Activated CD4-positive, alpha-beta T cell treated with anti-CD3 and anti-CD28 coated beads, Interleukin-2, amount 50 U/mL, for 48 hours (primary cell): ENCODE measurements at places on chromosomes 7 and 10.

DNA sequence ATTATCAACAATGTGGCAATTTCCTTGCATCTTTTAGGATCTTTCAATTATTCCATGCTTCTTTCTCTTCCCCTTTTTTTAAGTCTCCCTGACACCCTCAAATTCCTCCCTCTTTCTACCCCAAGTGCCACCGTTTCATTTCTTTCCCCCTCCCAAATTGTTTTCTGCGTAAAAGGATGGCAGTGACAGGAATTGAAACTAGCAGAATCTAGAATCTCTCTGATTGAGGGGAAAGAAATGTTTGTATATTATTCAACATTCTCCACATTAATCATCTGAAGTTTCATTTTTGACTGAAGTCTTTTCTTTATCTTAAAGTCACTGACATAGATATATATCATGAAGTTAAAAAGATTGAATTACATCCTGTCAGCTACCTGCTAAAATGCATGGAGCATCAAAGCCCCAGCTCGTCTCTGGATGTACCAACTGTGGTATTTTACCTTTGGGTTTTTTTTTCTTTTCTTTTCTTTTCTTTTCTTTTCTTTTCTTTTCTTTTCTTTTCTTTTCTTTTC lies 633.5 kb downstream of the SORCS3 start:
- no peak for DNase-seq

DNA sequence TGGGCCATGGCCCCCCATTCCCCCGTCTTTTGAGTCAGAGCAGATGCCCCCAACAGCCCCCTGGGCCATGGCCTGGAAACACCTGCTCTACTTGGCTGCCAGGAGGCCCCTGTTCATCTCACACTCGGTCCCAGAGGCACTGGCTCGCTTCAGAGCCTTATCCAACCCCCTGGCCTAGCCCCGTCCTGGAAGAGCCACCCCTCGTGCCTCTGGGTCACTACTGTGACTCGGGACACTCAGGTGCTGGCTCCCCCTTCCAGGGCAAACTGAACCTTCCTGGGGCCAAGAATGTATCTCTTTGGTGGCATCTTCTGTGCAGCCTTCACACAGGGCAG lies 7.0 kb downstream of the POLR2J start:
- no peak for DNase-seq

DNA sequence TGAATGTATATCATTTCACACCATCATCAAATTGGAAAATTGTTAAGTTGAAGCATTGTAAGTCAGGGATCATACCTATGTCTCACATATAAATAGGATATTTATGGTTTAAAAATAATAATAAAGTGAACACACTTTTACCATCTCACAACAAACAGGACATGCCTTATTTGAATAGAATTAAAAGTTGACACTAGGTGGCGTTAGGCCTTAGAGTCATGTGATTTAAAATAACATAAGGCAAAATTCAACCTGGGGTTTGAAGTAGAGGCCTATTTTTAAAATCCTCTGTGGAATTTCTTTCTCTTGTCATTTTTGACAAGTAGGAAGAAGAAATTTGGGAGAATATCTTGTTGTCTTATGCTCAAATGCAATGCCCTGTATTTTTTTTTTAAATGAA lies 184.7 kb upstream of the PCDH15 start:
- no peak for DNase-seq

DNA sequence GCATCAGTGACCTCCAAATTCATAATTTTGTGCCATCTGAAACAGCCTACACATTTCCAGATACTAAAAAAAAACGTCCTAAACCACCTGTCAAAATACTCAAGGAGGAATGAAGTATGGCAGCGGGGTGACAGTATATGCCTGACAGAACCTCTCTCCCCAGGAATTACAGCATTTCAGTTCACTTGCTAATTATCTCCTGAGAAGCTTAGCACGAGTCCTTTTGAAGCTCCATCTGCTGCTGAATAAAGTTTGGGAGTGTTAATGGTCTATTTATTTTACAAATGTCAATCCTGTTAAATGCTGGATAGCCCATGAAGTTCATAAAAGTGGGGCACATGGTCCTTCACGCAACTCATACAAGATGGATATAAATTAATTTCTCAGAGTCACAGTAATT lies 29.4 kb upstream of the ANLN start:
- no peak for DNase-seq

DNA sequence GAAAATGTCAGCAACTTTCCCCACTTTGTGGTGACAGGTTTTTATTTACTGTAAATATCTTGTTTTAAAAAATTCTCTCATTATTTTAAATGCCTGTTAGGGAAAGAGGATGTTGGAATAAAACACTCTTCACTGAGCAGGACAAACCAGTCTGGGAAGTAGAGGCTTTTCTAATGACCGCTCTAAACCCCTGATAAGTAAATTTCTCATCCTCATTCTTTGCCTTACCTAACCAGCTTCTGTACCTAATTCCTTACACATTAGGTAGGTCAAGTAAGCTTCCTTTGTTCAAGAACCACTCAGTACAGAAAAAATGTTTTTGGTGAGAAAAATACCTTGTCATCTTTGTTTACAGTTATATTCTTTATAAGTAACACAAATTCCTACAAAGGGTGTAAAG lies 143.6 kb downstream of the GPR85 start:
- DNase-seq = no peak

- no peak for DNase-seq
These were observed 86.4 kb downstream of the NKX6-2 start for GRCh38 chr10:132699411-132700155.

DNA sequence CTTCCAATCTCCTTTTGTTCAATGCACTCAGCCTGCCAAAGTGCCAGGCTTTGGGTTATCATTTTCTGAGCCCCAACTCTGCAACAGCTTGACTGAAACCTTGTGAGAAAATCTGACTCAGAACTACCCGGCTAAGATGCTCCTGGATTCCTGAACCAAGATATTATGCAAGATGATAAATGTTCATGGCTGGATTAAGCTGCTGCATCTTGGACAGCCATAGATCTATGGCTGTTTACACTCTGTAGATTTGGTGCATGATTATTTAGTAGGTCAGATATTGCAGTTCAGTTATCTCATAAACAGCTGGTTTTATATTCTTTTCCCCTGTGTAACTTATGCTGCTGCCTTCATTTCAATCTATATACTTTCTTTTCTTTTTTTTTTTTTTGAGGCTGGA lies 243.5 kb downstream of the GATA3 start:
- no peak for DNase-seq

DNA sequence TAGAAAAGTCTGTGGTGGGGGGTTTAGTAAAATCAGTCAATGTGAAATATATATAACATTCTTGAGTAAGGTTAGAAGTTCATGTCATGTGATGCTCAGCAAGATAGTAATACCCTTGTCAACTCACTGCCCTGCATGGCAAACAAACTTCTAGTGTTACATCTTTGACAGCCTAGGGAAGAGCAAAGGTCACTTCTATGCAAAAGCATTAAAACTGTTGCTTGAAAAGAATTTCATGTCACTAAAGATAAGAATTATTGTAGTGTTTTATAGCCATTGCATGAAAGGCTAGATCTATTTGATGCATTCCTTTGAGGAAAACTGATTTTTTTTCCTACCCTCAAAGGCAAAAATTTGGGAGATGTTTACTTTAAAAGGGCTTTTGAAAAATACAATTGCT lies 176.0 kb downstream of the SKAP2 start:
- no peak for DNase-seq

DNA sequence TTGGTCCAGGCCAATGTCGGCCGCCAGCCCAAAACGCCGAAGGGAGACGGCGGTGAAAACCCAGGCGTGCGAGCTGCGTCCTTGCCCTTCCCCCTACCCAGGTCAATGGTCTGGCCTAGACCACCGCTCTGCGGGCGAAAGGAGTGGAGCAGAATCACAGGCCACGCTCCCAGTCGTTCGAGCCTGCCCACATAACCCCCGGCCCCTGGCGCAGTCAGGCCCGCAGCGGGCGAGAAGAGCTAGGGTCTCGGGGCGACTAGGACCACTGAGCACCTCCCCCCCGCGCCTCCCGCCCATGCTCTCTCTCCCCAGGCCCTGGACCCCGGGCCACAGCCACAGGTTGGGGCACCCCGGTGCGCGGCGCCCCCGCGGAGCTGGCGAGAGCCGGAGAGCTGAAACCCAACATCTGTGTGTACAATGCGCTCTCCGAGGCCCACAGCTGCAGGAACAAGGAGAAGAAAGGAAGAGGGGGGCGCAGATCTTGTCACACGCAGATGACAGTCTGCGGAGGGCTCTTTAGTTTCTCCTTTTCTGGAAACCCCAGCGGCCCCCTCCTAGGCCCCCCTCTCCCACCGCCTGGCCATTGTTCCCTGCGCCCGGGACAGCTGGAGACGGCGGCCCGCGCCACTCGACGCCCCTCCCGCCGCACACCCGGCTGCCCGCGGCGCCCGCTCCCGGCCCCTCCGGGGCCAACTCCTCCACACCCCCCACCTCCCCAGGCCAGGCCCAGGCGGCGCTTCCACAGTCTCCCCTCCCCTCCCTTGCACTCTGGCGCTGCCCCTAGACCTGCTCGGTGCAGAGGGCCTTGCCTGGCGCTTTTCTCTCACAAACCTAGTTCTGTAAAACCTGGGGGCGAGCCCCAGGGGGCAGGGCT lies 355.0 kb downstream of the DNAJB6 start:
- DNase-seq = no peak

DNA sequence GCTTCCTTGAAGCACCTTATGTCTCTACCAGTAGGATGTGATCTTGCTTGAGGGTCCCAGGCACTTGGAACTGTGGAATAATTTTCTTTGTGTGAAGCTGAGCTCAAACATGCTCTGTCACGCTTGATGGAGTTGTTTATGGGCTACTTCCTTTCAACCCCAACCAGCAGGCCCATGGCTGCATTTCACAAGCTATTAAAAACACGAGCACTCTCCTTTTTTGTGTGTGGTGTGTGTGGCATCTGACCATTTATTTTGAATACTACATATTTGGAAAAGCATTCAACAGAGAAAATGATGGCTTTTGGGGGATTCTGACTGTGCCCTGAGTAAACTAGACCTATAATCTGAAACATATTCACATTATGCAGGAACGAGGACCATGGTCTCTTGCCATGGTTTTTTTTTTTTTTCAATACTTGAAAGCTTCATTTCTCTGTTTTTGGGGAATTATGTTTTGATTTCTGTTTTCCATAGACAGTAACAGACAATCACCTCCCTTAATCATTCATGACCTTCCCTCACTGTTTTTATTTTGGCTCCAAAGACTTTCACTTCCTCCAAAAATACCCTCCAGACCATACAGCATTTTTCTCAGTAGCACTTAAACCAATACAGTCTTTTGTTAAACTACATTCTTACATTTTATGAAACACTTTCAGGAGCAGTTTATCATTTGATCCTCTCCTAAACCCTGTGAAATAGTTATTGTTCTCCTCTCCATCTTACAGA lies 233.6 kb upstream of the BMPER start:
- no peak for DNase-seq

GRCh38 chr10:101221549-101221948 lies 7.7 kb downstream of the LBX1 start:
- peak; percentile 33 for DNase-seq

DNA sequence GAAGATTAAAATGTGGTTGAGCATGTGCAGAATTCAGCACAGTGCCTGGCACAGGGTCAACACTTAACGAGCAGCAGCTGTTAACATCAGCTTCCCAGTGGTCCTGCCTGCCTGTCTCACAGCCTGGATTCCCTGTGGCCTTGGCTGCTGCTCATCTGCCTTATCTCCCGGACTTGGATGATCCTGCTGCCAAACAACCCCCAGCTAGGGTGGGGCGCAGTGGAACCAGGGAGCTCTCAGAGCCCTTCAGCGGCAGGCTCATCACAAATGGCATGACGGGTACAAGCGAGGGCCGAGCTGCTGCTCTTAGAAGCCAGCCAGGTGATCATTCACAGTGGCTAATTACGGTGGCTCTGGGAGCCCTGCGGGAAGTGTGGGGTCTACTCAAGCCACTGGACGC lies 13.0 kb upstream of the SMARCD3 start:
- DNase-seq = no peak

DNA sequence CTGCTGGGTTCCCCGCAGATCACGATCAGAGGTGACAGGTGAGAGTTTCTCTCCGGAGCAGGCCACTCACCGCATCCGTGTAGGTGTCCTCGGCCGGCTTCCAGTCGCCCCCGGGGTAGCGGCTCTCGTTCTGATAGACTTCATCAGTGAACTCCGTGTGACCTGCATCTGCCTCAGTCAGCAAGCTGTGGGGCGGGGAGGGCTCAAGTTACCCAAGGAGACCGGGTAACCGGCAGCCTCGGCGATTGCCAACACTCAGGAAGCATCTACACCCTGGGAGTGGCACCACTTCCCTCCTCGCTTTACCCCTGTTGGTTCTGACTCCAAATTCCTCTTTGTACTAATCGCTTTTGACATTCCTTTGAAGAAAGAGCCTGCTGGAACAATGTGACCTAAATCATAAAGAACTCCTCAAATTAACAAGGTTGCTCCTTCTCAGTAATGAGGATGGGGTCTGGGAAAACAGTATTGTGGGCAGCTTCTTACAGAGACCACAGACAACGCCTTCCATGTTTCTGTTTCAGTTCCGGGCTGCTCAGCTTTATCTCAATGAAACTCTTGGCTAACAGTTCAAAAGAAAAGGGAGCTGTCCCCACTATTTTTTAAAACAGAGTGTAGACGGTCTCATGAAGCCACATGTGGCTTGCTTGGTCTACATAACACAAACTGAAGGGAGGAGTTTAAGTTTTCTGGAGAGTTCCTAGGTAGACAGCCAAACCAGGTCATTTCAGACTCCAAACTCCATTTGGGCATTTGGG lies 118.1 kb downstream of the MYOF start:
- no peak for DNase-seq

DNA sequence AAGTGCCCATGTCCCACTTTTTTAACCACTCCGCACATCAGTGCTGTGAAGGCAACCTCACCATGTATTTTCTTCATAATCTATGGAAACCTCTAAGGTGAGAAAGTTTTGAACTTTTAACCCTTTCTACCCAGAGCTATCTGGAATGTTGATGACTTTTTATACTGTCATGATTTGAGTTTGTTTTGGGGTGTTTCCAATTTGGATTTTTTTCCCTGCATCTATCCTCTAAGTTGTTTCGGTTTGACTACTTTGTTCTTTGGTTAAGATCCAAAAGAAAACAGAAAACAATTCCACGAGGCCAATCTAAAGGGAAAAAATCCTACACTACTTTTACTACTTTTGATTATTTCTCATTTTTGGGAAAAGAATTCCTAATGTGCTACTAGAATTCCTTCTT lies 279.7 kb downstream of the USP6NL start:
- DNase-seq = no peak

GRCh38 chr7:116752305-116753074 lies 80.5 kb downstream of the MET start:
- DNase-seq = no peak

DNA sequence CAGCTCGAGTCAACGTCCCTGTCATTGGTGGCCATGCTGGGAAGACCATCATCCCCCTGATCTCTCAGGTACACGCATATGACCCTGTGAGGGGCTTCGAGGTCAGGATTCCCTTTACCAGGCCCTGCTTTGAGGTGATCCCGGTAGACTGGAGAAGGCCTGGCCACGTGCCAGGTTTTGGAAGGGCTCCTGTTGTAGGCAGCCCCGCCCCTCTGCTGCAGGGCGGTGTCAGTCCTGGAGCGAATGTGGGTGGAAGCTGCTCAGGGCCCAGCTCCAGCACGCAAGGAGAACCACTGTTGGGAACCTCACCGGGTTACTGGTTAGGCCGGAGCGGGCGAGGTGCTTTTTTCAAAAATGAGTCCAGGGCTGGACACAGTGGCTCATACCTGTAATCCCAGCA lies 15.6 kb downstream of the MDH2 start:
- DNase-seq = no peak

- no peak for DNase-seq
These were observed 8.7 kb upstream of the PTPRN2 start for GRCh38 chr7:158596309-158596708.

- no peak for DNase-seq
These were observed 4.2 kb upstream of the HOXA10 start for GRCh38 chr7:27178366-27178765.

- no peak for DNase-seq
These were observed 341.0 kb upstream of the ZMIZ1 start for GRCh38 chr10:78727728-78728127.

- DNase-seq = no peak
These were observed 25.2 kb upstream of the CREB3L2 start for GRCh38 chr7:138027100-138027499.
